Left kidney (tissue), 8 donors: ENCODE measurements at places on chromosomes 7 and 10. TPM values are rescaled to one million over a fixed set of nuclear protein-coding genes. Genes with fewer than 3 reads are reported as not detected.
A peak's percentile ranks its signal among the peaks of the same experiment; 100 is the strongest.

Gene CASTOR2
- 8.4 TPM for polyA plus RNA-seq

Gene FBXO24
- 2.6 TPM for polyA plus RNA-seq

Gene AGR3
- polyA plus RNA-seq = 1.3 TPM

Gene MYPN
- 0.03 TPM for polyA plus RNA-seq

Gene ADIRF
- 8.9 TPM for polyA plus RNA-seq

Gene NUTM2D
- 12.7 TPM for polyA plus RNA-seq

- no peak for DNase-seq
These were observed 83.1 kb downstream of the FAS start for GRCh38 chr10:89073719-89074118.

- no peak for DNase-seq
These were observed 8.1 kb upstream of the POLD2 start for GRCh38 chr7:44131173-44132029.

DNA sequence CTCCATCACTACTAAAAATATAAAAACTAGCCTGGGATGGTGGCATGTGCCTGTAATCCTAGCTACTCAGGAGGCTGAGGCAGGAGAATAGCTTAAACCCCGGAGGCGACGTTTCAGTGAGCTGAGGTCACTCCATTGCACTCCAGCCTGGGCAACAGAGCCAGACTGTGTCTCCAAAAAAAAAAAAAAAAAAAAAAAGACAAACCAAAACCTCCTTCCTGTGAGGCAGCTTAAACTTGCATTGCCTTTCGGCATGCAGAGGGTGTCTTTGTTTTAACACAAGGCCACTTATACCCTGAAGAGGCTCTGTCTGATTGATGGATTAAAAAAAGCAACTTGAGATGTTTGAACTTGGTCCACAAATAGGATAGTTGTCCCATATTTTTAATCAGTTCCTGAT is 128.4 kb upstream of the RSU1 start:
- DNase-seq = no peak

- no peak for DNase-seq
These were observed 21.3 kb upstream of the AMZ1 start for GRCh38 chr7:2666588-2667250.

DNA sequence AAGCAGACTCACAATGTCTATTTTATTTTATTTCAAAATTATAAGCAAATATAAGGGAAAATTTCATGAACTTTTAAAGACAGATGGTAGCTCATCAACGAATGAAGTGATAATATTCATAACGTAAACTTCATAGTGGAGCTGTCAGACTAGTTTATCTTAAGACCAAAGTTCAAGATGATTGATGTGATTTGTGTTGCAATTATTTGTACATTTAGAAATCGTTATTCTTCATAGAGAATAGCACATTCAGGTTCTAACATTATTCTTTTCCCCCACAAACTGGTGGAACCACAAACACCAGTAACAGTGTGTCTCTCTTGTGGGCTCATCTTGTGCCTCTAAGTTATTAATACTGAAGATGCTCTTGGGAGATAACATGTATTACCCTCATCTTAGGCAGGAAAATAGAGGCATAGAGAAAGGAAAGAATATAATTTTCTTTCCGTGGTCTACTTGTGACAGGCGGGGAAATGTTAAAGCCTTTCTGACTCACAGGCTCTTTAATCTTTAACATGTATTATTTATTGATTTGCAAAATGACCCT is 37.0 kb downstream of the CCSER2 start:
- no peak for DNase-seq

- DNase-seq = no peak
These were observed 26.1 kb downstream of the CALML3 start for GRCh38 chr10:5550621-5551530.

- DNase-seq = no peak
These were observed 108.0 kb upstream of the EFCAB10 start for GRCh38 chr7:105689067-105689819.

DNA sequence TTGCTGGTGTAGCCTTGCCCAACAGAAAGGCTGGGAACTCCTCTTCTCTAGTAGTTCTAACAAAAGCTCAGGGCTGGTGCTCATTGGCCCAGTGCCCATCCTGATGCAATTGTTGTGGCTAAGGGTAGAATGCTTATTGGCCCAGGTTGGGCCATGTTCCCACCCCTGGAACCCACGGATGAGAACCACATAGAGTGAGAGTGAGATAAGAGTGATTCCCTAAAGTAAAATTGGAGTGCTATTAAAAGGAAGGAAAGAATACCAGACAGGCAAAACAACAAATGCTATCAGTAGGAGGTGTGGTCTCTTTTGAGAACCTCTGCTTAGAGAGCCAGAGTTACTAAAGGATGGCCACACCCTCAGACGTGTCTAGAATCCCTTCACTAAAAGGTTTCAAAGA is 49.2 kb downstream of the LGI1 start:
- DNase-seq = no peak

- peak; percentile 5 for DNase-seq
These were observed 295.9 kb upstream of the TMEM229A start for GRCh38 chr7:124328774-124329173.

- peak; percentile 15 for DNase-seq
These were observed 103.2 kb downstream of the NRBF2 start for GRCh38 chr10:63236113-63236935.

GRCh38 chr10:125034675-125035074 is 92.8 kb downstream of the ZRANB1 start:
- no peak for DNase-seq

DNA sequence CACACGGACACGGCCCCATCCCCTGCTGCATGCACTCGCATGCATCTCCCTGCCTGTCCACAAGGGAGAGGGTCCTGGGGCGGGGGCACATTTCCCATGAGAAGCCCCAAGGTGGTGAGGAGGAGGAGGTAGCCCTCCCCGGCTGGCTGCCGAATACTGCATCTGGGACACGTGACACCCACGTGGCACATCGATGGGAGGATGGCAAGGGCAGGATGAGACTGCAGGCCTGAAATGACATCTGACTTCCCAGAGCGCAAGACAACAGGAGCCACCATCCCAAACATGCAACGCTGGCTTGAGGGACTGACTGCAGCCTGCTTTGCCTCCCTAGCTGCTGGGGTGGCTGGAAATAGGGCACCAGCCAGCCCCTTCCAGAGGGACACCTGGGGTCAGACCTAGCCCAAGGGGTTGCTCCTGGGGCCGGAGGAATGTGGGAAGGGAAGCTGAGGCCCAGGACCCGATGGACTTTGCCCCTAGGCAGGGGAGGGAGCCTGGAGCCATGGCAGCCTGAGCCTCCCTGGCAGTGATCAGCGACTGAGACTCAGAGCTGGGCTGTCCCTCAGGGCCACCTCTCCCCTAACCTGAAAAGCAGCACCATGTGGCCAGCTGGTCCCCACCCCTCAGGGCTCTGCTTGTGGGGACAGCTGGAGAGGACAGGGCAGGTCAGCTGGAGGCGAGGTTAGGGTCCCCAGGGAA is 16.1 kb downstream of the BUD23 start:
- DNase-seq = no peak

- no peak for DNase-seq
These were observed 34.6 kb downstream of the ADGRA1 start for GRCh38 chr10:133122171-133122935.

DNA sequence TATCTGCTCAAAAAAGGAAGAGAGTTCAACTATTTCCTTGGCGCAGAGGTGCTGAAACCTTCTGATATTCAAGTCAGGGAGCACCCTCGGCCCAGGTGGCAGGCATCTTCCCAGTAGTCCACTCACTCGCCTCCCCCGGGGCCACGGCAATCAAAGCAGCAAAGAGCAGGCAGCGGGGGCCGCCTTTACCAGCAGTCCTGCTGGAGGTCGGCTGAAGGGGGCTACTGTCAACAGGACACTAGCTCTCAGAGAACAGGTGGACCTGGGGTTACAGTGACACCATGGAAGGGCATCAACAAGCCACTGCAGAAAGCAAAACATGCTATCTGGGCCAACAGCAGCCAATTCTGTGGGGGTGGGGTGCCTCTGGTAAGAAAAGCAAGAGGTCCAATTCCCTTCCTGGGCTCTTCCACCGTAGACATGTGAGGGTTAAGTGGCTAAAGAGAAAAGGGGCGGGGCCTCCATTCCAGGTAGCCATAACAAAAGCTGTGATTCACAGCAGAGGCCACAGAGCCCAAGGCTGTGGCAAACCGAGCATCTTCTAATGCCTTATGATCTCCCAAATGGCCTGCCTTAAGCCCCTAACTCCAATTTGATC is 9.4 kb downstream of the FZD9 start:
- DNase-seq = no peak
